ENCODE measurements at places on chromosomes 7 and 10. TPM values are rescaled to one million over a fixed set of nuclear protein-coding genes. Genes with fewer than 3 reads are reported as not detected.

ZP3 gene
- total RNA-seq: 20.4 TPM

TMEM236 gene
- total RNA-seq: 0.10 TPM

ATRNL1 gene
- total RNA-seq: 0.12 TPM

ETV1 gene
- total RNA-seq: 0.59 TPM

SORCS1 gene
- not detected for total RNA-seq

DNA sequence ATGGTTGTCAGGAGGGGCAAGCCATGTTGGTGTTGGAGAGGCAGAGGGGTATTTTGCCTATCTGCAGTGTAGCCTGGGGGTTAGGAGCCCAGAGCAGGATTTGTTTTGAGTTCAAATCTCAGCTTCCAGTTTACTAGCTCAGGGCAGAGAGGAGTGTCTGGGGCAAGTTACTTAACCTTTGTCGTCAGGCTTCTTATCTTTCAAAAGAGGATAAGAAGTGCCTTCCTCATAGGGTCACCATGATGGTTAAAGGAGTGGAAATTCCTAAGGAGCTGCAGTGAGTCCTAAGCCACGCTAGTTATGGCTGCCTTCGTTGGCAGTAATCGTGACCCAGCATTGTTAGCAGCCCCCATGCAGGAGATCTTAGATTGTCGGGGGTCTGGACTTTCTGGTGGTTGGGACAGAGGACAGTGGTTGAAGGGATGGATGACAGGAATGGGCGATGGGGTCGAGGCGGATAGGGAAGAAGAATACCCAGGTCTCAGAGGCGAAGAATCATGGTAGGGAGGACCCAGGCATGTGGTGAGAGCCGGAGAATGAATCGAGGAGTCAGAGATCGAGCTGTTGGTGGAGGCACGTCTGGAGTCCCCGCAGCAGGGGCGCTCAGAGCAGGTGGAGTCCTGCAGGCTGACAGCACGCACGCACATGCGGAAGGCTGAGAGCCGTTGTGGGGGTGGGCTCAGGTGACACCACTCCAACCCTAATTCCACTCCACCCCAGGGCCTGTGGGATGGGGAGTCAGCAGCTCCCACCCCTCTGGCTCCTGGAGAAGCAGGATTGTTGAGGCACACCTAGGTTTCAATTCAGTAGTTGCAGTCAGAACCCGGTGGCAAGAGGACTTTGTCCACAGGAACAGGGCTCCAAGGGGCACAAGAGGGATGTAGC, 11.6 kb downstream of the ADCK2 start:
- H3K27ac ChIP-seq: no peak overlapping the region
- no peaks in the 10 kb centered on the region for H3K27me3 ChIP-seq
- peaks cover 30% of the 10 kb centered on the region for H3K36me3 ChIP-seq
- H3K4me3 ChIP-seq: no peak overlapping the region
- no peaks in the 10 kb centered on the region for H3K4me1 ChIP-seq

DNA sequence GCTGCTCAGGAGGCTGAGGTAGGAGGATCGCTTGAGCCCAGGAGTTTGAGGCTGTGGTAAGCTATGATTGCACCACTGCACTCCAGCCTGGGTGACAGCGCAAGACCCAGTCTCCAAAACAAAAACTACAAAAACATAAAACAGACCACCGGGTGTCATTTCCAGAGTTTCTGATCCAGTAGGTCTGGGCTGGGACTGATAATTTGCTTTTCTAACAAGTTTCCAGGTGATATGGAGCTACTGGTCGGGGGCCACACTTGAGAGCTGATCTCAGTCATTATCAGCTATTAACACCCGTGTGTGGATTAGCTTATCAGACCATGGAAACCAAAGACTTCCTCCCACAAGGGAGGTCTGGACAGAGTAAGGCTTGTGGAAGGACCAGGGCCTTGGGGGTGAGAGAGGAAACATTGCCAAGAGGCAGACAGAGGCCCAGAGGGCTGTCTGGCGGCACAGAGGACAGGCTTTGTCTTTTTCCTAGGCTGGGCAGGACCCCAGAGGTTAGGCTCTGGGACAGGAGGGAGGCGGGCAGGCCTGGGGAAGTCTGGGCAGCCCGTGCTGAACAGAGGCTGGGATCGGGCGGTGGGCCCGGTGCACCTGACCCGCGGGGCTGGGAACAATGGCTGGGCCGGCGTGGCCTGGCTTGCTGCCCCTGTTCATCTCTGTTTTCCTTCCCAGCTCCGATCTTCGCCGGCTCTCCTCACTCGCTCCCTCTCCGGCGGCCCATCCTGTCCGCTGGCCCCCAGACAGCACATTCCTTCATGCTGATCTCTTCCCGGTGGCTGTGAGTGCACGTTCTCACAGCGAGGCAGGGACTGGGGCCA, 25.2 kb downstream of the TMEM270 start:
- peaks cover 14% of the 10 kb centered on the region for H3K27me3 ChIP-seq
- no peak overlapping the region for H3K27ac ChIP-seq
- H3K4me3 ChIP-seq: no peak overlapping the region
- no peaks in the 10 kb centered on the region for H3K36me3 ChIP-seq
